Activated naive CD4-positive, alpha-beta T cell treated with anti-CD3 and anti-CD28 coated beads for 36 hours (primary cell): ENCODE measurements at places on chromosomes 3 and 15. TPM values are rescaled to one million over a fixed set of nuclear protein-coding genes. Genes with fewer than 3 reads are reported as not detected.

Gene CAND2
- total RNA-seq: 2.5 TPM

Gene C15orf62
- 0.33 TPM for total RNA-seq

Gene CHRM5
- not detected for total RNA-seq

Gene TFG
- 45.6 TPM for total RNA-seq

Gene ECE2
- not detected for total RNA-seq

DNA sequence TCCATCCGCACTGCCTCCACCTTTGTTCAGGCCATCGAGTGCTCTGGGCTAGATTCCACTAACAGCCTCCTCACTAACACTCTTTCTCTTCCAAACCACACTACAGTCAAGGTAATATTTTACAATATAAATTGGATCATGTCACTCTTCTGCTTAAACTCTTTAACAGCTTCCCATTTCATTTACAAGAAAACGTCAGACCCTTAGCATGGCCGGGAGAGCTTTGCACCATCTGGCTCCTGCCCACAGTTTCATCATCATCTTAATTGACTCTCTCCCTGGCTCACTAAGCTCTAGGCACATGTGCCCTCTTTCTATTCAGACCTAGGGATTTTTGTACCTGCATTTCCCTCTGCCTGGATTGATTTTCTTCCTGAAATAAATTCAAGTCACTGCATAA is 354.7 kb downstream of the FGF12 start:
- DNase-seq: no peak

- no peak for DNase-seq
These were observed 67.0 kb downstream of the NOX5 start for GRCh38 chr15:69081310-69082004.

DNA sequence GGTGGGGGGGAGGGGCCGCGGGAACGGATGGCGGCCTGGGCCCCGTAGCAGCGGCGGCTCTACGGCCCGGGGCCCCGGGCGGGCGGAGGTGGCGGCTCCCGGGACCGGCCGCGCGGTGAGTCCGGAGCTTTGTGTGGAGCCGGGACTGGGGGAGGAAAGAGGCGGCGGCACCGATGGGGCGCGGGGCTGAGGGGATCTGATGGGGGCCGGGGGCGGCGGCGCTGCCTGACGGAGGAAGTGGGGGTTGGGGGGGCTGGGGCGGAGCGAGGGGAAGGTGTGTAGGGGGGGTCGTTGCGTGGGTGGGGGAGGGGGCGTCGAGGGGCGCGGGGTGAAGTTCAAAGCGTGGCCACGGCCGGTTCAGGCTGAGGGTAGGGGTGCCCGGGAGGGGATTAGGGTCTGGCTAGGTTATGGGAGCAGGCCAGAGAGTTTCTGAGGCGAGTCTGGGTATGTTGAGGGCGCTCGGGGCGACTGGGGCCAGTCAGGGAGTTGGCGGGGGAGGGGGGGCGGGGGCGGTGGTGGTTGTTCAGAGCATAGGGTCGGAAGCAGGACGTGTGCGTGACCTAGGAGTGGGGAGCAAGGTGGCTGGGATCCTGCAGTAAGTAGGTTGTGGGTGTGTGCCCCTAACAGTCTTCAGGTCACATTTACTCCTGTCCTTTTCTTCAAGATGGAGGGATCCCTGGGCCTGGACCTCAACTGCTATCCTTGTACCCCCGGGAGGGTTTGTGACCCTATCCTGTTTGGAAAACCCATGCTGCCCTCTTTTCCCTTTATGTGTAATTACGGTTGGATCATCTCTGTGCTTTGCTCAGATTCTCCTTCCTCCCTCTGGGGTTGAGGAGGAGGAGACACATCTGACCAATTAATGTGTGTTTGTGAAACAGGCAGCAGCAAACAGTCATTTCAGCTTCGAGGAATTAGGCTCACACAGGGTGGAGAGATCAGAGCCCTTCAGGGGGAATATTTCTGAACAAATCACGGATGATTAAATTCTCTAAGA is 644 bp downstream of the ZNF609 start:
- peak; percentile 63 for DNase-seq

GRCh38 chr3:37607604-37608003 is 254.1 kb upstream of the CTDSPL start:
- no peak for DNase-seq

DNA sequence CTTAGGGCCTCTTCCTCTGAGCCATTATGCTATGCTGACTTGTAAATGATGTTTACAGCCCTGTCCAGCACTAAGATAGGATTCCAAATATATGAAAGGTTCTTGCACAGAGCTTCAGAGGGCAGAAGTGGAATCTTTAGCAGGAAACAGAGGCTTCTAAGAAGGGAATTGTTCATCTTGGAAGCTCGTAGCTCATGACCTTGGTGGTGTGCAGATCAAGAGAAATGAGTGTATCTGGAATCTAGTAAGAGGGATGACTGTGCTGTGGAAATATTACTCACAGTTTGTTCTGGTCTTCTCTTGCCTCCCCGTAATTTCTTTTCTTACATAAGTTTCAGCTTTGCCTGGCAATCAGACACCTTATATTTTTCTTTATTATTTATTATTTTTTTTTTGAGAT is 175.8 kb downstream of the SPATA16 start:
- DNase-seq: no peak

DNA sequence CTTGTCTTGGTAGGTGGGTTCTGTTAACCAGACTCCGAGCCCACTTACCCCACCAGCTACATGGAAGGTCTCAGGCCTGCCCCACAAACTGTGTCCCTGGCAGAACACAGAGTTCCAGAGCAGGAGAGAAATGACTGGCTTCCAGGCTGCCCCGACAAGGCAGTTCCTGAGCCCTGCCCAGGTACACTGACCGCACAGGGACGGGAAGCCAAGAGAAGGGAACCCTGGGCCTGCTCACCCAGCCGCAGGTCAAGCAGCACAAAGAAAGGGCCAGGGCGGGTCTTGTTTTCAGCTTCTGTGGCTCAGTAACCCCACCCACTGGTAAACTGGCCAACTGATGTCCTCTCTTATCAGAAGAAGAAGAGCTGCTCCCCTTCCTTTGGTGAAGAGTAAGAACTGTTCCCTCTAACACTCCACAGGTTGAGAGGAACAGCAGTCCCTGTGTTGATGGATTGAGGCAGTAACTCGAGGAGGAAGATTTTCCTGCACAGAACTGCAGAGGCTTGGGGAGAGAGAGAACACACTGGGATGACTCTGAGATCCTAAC is 68.4 kb downstream of the CRTC3 start:
- peak; percentile 38 for DNase-seq
